Myocyte (in vitro differentiated cells): ENCODE measurements at places on chromosomes 16 and 17. TPM values are rescaled to one million over a fixed set of nuclear protein-coding genes. Genes with fewer than 3 reads are reported as not detected.

GRCh38 chr17:40560592-40561293, 4.5 kb downstream of the CCR7 start:
- DNase-seq = no peak

- DNase-seq = no peak
These were observed 1.8 kb downstream of the KRT23 start for GRCh38 chr17:40935624-40936023.

DNA sequence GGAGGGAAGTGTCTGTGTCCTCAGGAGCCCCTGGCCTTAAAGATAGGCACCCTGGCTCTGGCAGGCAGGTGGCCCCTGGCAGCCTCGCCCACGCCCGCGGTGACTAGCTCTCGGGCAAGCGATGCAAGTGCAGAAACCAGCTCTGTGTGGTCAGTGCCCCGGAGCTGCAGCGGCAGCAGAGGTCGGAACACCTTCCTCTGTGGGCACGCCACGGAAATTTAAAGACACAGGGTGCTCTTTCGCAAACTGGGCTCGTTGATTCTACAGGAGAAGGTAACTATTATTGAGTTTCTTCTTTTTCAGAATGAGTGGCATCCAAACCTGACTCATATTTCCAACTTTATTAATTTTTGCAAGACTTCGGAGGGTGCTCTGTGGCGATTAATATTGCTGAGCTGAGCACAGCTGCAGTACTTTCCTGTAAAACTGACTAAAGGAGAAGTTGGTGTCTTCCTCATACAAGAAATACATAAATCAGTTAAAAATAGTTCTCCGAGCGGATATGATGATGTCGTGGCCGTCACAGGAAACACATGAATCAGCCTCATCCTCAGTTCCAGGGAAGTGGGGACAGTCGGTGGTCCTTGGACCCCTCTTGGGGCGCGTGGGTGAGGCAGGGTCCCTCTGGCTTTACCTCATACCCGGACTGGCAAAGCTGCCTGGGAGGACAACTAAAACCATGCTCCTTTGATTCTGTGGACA, 120.2 kb downstream of the METRNL start:
- peak; percentile 67 for DNase-seq

DNA sequence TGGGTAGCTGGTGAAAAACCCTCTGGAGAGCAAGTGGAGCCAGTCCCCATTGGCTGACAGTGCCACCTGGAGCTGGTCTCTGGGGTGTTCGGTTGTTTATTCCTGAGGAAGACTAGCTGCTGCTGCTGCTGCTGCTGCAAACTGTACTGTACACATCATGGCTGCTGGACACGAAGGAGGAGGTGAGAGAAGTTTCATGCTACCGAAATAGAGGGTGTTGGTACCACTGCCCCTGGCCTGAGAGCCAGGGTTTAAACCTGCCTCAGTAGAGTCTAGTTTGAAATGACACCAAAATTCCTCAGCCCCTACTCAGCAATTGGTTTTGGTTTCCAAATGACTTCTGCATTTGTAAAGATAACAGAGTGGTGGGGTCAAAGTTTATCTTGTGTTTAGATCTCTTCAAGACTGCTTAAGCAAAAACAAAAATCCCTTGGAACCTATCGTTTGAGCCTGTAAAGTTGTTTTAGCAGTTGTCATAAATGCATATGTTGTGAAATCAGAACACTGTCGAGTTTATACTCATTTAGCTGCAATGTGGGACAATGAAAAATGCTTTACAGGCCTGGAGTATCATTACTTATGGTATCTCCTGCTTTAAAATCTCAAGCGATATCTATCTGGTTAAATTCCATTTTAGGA, 40.8 kb downstream of the CYB5B start:
- peak; percentile 24 for DNase-seq

- DNase-seq = peak; percentile 26
These were observed 9.5 kb upstream of the FZD2 start for GRCh38 chr17:44547625-44548267.

DNA sequence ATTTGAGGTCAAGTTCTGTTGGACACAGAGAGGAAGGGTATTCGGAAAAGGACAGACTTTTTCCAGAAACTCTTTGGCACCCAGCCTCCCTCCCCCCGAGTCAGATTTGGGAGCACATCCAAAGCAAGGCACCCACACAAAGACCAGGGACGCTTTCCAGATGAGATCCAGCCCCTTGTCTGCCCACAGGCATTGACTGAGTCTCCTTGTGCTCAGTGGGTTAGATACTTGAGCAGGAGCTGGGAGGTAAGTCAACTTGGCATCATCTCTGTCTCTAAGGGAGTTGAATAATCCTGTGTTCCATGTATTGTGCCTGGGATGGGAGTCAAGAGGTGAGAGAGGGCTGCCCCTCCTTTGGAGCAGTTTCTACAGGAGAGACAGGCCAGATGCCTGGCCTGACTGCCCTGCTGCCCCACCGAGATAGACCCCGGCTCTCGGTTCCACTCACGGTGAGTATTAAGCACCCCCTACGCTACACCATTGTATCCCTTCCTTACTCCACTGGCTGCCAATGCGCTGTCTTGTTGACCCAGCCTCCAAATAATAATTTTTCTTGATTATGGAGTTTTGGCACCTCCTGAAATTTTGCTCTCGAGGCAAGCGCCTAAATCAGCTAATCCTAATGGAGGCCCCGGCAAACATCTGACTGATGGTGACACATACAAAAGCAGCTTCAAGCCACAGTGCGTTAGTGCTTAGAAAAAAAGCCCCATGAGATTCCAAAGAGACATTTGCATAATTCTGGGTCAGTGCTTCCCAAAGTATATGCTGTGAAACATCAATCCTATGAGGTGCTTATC, 29.6 kb upstream of the MAP3K14 start:
- no peak for DNase-seq

DNA sequence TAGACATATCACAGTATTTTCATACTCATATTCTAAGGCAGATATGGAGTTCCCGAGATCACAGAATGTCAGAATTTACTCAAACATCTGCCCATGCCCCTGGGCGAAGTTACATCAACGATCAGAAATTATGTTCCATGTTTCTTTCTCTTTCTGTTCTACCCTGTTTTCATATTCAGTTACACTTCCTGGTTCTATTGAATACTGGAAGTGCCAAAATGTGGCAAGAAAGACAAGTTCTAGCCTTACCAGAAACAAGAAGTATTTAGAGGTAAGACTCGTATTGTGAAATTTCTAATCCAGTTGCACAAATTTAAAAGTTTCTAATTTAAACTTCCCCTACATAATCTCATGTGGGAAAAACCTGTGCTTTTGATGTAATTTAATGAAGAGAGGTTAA, 36.1 kb downstream of the KCNJ2 start:
- no peak for DNase-seq

DNA sequence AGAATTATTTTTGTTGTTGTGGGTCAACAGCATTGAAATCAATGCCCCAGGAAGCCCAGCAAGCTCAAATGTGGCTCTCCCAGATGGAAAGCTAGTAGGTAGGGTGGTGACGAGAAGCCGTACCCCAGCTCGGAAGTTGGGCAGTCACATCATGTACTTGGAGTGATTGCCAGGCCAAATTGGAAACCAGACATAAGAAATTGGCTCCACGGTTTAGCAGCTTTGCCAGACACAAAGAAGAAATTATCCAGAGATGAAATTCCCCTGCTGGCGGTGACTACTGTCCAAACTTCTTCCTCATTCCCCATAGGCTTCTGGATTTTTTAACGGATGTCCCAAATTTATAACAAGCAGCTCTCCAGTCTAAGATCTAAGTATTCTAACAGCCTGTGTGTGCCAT, 95.9 kb downstream of the OR1D5 start:
- DNase-seq = no peak

- DNase-seq = no peak
These were observed 29.0 kb downstream of the PSMD7 start for GRCh38 chr16:74325641-74326040.

GRCh38 chr16:14148016-14148415, 76.9 kb downstream of the MRTFB start:
- no peak for DNase-seq

GRCh38 chr16:11560701-11561453, 25.8 kb downstream of the LITAF start:
- DNase-seq = no peak

DNA sequence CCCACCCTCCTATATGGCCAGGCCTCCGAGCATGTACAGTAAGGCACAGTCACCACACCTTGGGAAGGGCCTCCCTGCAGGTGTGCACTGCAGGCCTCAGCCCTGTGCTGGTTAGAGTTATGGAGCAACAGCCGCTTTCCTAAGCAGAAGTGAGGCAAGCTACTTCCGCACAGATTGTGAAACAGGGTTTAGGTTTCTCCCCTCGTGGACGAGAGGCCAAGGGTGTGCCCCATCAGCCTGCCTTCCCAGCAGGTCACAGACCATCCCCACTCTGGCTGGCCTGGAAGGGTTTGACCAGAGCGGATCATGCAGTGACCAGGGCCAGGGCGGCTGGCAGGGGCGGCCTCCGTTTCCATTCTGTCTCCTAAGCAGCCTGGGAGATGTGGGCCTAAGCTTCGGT, 4.7 kb downstream of the MSRB1 start:
- DNase-seq = no peak

DNA sequence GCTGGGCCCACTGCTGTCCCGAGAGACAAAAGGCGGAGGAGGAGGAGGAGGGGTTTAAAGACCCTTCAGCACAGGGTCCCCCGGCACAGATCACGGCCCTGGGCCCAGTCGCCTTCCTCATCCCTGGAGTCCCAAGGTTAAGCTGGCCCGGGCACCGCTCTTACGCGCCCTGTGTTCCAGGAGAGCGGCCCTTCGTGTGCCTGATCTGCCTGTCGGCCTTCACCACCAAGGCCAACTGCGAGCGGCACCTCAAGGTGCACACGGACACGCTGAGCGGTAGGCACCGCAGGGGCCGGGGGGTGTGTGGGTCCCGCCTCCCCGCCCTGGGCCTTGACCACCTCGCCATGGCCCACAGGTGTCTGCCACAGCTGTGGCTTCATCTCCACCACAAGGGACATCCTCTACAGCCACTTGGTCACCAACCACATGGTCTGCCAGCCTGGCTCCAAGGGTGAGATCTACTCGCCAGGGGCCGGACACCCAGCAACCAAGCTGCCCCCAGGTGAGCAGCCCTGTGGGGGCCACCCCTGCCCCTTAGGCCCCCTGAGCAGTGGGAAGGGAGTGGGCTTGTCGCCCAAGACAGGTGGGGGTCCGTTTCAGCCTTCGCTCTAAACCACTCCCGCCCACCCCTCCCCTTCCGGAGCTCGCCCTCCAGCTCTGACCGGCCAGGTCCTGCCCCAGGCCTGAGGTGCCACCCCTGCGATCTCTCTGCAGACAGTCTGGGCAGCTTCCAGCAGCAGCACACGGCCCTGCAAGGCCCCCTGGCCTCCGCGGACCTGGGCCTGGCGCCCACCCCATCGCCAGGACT, 37.6 kb upstream of the ZC3H18 start:
- peak; percentile 18 for DNase-seq

- no peak for DNase-seq
These were observed 28.2 kb upstream of the CACNG1 start for GRCh38 chr17:67016039-67016762.

DNA sequence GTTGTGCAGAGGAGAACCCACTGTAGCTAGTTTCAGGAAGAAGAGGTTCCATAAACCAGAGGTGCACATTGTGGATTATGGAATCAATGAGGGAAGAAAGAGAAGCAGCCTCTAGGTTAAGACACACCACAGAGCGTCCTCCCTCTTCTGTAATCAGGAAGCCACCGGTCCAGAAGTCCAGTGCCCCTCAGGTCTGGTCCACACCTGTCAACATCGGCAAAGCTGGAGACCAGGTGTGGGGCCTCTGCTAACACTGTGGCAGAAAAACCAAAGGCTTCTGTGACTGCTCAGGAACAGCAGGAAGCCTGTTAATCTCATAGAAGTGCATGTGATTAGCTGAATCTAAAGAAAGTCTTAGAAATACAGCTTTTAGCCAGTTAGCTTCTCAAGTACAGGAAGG, 23.3 kb downstream of the LIMD2 start:
- no peak for DNase-seq

DNA sequence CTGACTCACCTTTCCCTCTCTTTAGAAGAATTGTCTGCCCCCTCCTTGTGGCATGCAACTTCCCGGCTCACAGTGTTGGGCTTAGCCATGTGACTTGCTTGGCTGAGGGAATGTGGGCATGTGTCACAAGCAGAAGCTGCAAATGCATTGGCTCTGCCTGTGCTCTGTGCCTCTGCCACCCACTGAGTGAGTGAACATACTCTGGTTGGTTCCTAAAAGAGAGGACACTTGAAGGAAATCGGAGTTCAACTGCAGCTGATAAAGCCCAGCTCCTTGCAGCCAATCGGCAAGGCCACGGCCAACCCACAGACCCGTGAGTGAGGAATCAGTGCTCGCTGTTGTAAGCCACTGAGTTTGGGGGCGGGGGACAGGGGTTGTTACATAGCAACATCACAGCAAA, 10.9 kb upstream of the GINS2 start:
- DNase-seq = peak; percentile 33

DNA sequence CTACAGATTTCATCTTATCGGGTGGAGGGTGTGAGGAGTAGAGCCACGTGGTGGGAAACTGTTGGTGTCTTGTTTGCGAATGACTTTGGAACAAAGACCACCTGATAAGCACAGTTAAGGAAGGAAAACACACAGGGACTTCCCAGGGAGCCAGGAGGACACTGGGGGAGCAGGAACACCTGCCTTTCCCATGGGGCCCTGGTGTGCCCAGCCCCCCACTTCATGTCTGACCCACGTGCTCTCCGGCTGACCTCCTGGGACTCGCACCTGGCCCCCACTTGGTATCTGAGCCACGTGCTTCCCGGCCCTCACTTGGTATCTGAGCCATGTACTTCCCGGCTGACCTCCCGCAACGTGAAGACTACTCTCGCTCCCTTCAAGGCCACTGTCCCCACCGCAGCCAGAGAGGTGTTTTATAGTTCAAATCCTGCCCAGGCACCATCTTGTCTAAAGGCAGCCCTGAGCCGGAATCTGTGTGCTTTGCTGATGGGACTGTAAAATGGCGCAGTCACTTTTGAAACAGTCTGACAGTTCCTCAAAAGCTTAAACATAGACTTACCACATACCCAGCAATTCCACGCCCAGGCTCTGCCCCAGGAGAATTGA, 5.4 kb upstream of the CSNK1D start:
- no peak for DNase-seq

DNA sequence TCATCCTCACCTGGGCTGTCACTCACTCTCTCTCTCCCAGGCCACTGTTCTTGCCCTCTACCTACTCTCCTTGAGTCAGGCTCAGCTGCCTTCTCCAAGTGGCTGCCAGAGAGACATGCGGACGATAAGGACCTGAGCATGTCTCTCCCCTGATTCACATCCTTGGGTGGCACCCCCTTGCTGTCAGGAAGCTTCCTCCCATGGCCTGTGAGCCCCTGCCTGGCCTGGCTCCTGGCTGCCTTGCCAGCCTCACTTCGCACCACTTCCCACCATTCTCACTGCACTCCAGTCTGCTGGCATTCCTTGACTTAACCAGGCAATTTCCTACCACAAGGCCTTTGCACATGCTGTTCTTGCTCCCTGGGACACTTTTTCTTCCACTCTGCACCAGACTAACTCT, 2.7 kb upstream of the ALDH3A1 start:
- DNase-seq = no peak

DNA sequence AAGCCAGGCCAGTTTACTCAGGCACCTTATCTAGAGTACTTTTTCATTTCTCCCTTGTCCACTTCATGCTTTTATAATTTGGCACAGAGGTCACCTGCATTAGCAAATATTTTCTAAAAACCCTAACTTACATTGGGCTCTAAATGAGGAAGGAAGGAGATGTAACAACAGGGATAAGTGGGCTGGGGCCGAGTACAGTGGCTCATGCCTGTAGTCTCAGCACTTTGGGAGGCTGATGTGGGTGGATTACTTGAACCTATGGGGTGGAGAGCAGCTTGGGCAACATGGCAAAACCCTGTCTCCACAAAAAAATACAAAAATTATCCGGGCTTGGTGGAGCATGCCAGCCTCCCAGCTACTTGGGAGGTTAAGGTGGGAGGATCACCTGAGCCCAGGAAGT, 55.9 kb downstream of the TMEM100 start:
- no peak for DNase-seq

Gene TERB1
- not detected in 2 replicates for total RNA-seq

Gene TBC1D26
- total RNA-seq = 0.05 TPM in 1 of 2 replicates, not detected in the other

Gene CA5A
- total RNA-seq = not detected in 2 replicates

Gene LMF1
- 67.9 and 74.3 TPM in 2 replicates for total RNA-seq
